ENCODE measurements at places on chromosomes 7 and 10.
A peak's percentile ranks its signal among the peaks of the same experiment; 100 is the strongest.

GRCh38 chr10:71393841-71394475 lies 2.8 kb upstream of the CDH23 start:
- DNase-seq: peak; percentile 10

- DNase-seq: no peak
These were observed 24.4 kb upstream of the RBM20 start for GRCh38 chr10:110619514-110620397.

DNA sequence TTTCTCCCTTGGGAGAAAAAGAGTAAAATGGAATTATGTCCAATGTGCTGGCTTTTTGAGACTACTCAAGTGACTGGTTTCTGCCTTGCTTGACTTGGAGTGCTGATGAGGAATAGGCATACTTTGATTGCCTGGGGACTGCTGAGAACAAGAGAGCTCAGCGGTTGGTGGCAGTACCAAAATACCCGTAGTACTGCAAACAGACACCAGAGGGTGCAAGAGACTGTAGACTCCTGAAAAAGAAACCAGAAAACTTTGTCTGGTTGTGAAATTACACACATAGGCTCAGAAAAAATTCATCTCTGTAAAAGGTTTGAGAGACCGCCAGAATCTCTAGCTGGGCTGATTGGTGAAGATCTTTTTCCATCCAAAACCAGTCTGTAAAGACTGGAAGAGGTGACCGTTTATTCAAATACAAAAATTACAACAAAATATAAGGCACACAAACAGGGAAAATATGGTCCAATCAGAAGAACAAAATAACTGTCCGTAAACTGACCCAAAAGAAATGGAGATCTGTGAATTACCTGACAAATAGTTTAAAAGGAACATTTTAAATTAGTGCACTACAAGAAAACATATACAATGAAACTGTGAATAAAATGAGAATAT lies 18.5 kb downstream of the BICC1 start:
- no peak for DNase-seq

- no peak for DNase-seq
These were observed 59.5 kb upstream of the CAV2 start for GRCh38 chr7:116439841-116440549.

GRCh38 chr7:156174428-156174827 lies 362.2 kb upstream of the SHH start:
- no peak for DNase-seq

DNA sequence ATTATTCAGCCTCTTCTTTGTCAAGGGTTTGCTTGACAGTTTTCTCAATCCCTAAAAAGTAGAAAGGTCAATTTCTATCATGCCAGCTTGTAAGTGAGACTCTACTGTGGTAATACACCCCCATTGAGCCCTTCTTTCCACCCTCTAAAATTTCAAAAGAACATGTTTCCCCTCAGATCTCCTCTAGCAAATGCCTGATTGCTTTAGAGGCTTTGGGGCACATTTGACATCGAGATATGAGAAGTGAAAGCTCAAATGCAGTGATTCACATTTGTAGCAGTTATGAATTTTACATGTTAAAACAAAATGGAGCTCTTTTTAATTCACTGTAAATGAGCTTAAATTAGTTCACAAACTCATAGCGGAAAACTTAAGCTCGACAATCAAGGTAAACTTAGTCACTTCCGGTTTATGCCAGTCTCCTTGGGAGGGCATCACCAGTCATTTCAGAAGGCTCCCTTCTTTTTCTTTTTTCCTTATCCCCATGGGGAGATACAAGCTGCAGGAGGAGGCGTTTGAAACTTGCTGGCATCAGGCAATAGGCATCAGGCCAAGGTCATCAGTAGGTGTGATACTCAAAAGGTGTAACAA lies 55.3 kb upstream of the ADO start:
- no peak for DNase-seq

GRCh38 chr10:47421057-47421952 lies 37.2 kb upstream of the ZNF488 start:
- no peak for DNase-seq

GRCh38 chr10:105973360-105973759 lies 1191.1 kb downstream of the SORCS1 start:
- no peak for DNase-seq

GRCh38 chr7:117402109-117402508 lies 25.2 kb downstream of the ASZ1 start:
- DNase-seq: no peak

- no peak for DNase-seq
These were observed 539.3 kb upstream of the TEX47 start for GRCh38 chr7:89334797-89335196.

GRCh38 chr7:50646069-50646468 lies 80.9 kb upstream of the DDC start:
- DNase-seq: no peak

- DNase-seq: no peak
These were observed 820.1 kb upstream of the SORCS1 start for GRCh38 chr10:107984581-107984980.

Measured in sciatic nerve (tissue), 2 donors.